NCI-H526 treated with DMSO at 0.1 percent for 48 hours (cell line): ENCODE measurements at places on chromosomes 16 and 17.
A peak's percentile ranks its signal among the peaks of the same experiment; 100 is the strongest.

- peak; percentile 1 for DNase-seq
Measured at GRCh38 chr17:41329279-41329948, 13.9 kb upstream of the KRTAP17-1 start.

- no peak for DNase-seq
Measured at GRCh38 chr17:35942588-35943186, 826 bp downstream of the LYZL6 start.

GRCh38 chr16:29676989-29677785, 1.8 kb upstream of the QPRT start:
- DNase-seq = no peak

- DNase-seq = no peak
Measured at GRCh38 chr17:41567317-41567716, 4.5 kb downstream of the KRT9 start.

GRCh38 chr17:3558603-3559269, 1.1 kb upstream of the TRPV3 start:
- DNase-seq = no peak

DNA sequence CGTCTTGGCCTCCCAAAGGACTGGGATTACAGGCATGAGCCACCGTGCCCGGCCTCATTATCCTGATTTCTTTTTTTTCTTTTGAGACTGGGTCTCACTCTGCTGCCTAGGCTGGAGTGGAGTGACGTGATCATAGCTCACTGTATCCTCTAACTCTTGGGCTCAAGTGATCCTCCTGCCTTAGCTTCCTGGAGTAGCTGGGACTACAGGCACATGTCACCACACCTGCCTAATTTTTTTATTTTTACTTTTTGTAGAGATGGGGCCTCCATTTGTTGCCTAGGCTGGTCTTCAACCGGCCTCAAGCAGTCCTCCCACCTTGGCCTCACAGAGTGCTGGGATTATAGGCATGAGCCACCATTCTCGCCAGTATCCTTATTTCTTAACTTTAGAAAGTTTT, 3.5 kb downstream of the TENT4B start:
- no peak for DNase-seq

- DNase-seq = no peak
Measured at GRCh38 chr17:4262703-4263102, 1.1 kb downstream of the ANKFY1 start.
